ENCODE measurements at places on chromosomes 11 and 22.

DNA sequence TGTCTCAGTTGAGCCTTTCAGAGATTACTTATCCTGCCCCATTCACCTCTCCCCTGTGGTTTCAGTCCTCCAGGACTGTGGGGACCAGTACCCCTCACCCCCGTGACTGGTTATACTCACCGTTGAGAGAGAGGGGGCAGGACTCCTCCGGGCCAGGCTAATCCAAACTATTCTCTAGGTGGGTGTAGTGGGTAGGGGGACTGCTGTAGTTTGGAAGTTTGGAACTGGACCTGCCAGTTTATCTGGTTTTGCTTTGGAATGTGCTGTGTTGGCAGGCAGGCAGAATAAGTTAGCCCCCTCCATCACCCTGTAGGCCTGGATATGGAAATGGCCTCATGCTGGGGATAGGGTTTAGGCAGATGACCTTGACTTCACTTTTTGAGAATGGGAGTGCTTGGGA, 13.5 kb downstream of the TEAD1 start:
- DNase-seq, result no peak

DNA sequence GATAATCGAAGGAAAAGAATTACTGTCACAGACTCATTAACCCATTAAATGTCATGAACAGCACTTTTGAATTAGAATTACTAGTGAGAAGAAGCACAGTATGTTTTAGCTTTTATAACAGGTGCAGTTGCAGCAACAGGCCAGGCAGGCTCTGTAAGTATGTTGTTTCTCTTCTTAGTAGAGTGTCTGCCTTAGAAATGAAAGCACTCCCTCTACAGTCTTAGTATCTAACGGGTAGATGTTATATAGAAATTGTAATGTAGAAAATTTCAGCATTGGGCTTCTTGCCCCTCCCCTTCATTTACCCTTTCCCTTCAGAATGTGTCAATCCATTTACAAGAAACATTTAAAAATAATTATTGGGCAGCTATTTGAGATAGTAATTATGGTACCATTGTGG, 87.4 kb downstream of the HIPK3 start:
- peak; percentile 31 for DNase-seq

- DNase-seq, result peak; percentile 69
These were observed 36.6 kb upstream of the VPREB1 start for GRCh38 chr22:22207845-22208564.

- no peak for DNase-seq
These were observed 4.3 kb upstream of the TRIM44 start for GRCh38 chr11:35658020-35658948.

- no peak for DNase-seq
These were observed 57.5 kb downstream of the TIMP3 start for GRCh38 chr22:32858957-32859356.

DNA sequence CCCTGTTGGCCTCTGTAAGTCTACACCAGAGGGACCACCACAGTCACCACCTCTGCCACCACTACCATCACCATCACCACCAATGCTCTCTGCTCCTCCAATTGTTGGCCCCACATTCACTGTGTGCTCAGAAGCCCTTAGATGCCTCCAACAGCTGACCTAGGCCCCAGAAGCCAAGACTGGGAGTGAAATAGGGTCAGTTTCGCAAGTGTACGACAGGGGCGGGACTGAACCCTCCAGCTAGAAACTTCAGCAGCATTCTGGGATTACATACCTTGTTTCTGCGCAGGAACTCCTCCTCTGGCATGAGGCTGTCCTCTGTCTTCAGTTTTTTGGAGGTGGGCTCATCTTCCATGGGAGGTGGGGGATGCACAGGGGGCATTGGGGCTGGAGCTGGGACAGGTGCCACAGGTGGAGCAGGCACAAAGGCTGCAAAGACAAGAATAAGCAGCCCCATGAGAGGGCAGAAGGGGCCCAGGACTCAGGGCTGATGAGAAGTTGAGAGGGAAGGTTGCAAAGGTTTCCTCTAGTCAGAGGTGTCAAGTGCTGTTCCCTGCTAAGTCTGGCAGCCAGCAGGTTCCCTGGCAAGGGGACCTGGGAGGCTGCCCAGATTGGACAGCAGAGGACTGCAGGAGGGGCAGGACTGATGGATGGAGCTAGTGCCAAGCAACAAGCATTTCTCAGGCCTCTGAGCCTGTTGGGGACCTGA, 10.2 kb upstream of the TBC1D10A start:
- no peak for DNase-seq

DNA sequence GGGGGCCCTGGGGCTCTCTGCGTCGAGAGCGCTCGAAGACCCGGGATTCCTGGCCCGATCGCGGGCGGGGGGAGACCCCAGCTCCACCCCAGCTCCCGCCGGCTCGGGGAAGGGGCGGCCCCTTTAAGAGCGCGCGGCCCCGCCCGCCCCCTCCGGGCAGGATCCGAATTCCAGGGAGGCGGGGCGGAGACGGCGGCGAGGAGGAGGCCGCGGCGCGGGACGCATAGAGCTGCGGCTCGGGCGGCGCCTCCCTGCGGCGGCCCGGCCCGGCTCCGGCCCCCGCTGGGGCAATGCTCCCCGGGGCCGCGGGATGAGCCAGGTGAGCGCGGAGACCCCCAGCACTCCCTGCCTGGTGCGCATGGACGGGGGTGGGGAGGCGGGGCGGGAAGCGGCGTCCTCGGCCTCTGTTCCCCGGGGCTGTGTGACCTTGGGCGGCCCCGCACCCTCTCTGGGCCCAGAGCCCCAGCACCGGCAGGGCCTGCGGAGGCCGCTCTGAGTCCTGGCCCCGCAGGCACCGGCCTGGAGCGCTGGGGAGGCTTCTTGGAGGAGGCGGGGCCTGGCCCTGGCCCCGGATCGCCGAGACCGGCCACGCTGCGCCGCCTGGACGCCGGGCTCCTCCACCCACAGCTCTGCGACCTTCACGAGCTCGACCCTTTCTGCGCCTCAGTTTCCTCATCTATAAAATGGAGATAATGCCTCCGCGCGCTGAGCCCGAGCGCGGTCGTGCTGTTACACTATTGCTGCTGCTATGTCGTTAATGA, 565 bp downstream of the GAS2L1 start:
- DNase-seq, result peak; percentile 27

- DNase-seq, result no peak
These were observed 1256.7 kb downstream of the LRRC4C start for GRCh38 chr11:40202589-40203270.

DNA sequence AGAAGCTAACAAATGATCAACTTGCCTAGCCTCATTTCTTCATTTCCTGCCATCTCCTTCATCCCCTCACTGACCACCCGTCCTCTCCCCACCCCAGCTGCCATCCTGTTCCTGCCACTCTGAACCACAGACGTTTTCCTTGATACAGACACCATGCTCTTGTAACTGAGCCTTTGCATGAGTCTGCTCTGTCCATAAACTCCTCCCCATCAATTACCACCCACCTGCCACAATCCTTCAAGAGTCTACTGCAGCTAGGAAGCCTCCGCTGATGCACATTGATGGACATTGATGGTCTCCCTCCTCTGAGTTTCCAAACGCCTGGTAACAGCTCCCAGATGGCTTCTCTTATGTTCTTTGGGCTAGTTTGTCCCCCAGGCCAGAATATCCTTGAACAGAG, 193.8 kb downstream of the DBX1 start:
- no peak for DNase-seq

- DNase-seq, result no peak
These were observed 8.2 kb downstream of the DGCR8 start for GRCh38 chr22:20088263-20088648.

- DNase-seq, result no peak
These were observed 585 bp downstream of the ARHGEF12 start for GRCh38 chr11:120336641-120337354.

GRCh38 chr11:35477901-35478300, 47.5 kb downstream of the PAMR1 start:
- no peak for DNase-seq

- no peak for DNase-seq
These were observed 2.2 kb downstream of the RPL3 start for GRCh38 chr22:39317084-39317774.

GRCh38 chr11:13046637-13047570, 37.8 kb downstream of the RASSF10 start:
- peak; percentile 34 for DNase-seq

- DNase-seq, result no peak
These were observed 108.9 kb upstream of the FGF3 start for GRCh38 chr11:69928121-69928520.

GRCh38 chr11:60485987-60486386, 6.6 kb upstream of the MS4A12 start:
- peak; percentile 33 for DNase-seq

GRCh38 chr11:70696076-70696475, 297.7 kb downstream of the CTTN start:
- no peak for DNase-seq

GRCh38 chr11:62015615-62016014, 48.2 kb upstream of the FTH1 start:
- no peak for DNase-seq

- DNase-seq, result no peak
These were observed 27.5 kb downstream of the TOLLIP start for GRCh38 chr11:1281974-1282365.

DNA sequence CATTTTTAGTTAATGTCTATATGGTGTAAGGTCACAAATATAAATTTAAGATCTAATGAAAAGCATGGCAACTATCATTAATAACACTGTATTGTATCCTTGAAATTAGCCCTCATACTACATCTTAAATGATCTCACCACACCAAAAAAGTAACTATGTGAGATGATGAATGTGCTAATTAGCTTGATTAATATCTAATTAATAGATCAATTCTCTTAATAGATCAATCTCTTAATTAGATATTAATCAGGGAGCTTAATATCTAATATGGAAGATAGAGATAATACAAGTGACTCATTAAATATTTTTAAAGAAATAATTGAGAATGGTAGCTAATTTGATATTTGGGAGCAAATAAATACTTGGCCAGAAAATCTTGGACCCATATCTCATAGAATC, 178.5 kb upstream of the FAT3 start:
- DNase-seq, result no peak

- DNase-seq, result no peak
These were observed 49.9 kb downstream of the KIAA1671 start for GRCh38 chr22:25002241-25002985.

DNA sequence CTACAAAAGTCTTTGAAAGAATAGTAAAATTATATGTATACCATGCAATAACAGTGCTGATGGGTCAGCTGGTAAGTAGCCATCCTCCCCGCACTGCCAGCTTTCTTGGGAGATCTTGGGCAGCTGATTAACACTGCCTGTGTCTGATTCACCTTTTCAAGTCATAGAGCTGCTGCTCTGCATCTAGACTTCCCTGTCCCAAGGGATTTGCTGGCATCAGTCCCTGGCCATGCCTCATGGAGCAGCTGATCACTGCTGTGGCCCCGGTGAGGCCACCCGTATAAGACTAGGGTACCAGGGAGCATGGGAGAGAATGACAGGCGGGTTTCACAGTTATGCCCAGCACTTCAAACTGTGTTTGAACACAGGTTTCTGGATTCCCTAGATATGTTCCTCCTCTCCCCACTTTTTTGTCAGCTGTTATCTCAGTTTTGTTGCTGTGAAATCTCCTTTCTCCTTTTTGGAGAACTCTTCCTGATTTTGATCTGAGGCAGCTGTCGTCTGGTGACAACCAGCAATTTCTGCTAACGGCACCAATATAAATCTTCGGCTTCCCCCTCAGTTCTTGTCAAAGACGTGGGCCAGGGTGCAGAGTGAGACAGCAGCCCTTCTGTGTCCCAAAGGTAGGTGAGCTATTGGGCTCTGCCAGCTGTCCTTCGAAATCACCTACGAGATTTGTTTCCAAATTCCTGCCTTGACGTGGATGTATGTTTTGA, 438.9 kb downstream of the NTM start:
- no peak for DNase-seq

- DNase-seq, result no peak
These were observed 205.2 kb downstream of the BRD1 start for GRCh38 chr22:49622241-49623105.

GRCh38 chr11:14645015-14645912, 1.7 kb downstream of the PDE3B start:
- peak; percentile 47 for DNase-seq

GRCh38 chr22:48245196-48245485, 1482.7 kb downstream of the TBC1D22A start:
- peak; percentile 5 for DNase-seq

- no peak for DNase-seq
These were observed 103.4 kb upstream of the NECTIN1 start for GRCh38 chr11:119832202-119832935.

DNA sequence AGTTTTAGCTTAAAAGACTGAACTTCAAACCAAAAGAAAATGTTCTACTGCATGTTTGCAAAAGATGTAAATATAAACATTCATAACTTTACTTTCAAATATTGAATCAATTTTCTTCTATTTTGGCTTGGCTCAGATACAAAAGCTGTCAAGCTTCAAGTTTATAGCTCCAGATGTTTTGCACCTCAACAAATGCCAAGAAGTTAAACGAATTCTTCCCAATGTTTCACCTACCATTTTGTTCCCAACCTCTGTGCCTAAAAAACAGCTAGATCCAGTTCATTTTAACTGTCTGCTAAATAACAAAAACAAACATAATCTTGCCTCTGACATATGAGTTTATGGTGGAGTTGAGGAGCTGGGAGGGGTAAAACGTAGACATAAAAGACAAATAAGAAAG, 76.5 kb downstream of the RAB30 start:
- DNase-seq, result no peak

- DNase-seq, result no peak
These were observed 356.3 kb upstream of the NARS2 start for GRCh38 chr11:78930810-78931523.

DNA sequence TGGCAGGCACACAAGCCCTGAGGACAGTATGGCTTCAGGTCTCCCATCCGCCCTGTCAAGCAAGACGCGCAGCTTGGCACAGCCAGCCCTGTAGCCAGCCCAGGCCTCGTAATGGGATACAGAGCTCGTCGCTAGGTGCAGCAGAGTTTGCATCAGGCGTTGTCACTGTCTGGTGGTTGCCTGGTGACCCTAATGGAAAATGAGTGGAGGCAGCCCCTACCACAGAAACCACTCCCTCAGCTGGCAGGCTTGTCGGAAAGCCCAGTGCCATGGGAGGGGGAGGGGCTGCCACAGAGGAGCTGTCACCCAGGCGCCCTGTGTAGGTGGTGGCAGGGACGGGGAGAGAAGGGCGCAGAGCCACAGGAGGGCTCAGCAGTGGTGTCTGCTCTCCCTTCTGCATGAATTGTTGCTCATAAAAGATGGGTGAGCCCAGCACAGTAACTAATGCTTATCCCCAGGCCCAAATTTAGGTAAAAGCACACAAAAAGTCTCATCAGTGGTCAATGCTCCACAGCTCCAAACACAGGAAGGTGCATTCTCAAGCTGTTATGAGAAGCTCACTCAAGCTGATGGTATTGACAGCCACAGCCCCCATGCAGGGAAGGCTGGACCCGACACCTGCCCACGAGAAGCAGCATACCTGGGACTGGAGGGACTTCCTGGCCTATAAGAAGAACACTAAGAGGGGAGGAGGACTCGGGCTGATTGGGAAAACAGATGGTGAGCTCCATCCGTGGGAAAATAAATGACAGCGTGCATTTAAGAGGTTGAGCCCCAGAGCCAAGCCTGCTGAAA, 164.6 kb downstream of the ETS1 start:
- no peak for DNase-seq

GRCh38 chr11:121236115-121237001, 56.2 kb upstream of the SC5D start:
- no peak for DNase-seq
